Natural killer cell treated with Interleukin-12 subunit alpha and Interleukin-12 subunit beta and Interleukin-15 and Interleukin-18, amount 100 ng/mL, for 72 hours (primary cell): ENCODE measurements at places on chromosomes 13 and 19. TPM values are rescaled to one million over a fixed set of nuclear protein-coding genes. Genes with fewer than 3 reads are reported as not detected.

SOX1 gene
- not detected for total RNA-seq

LHB gene
- not detected for total RNA-seq

PRR36 gene
- not detected for total RNA-seq

SIAH3 gene
- total RNA-seq: not detected

NCAN gene
- not detected for total RNA-seq

LILRA5 gene
- not detected for total RNA-seq

GRCh38 chr13:45821811-45822210, 29.7 kb downstream of the SIAH3 start:
- no peaks in the 10 kb centered on the region for H3K36me3 ChIP-seq
- no peak overlapping the region for H3K4me3 ChIP-seq
- H3K27ac ChIP-seq: no peak overlapping the region

DNA sequence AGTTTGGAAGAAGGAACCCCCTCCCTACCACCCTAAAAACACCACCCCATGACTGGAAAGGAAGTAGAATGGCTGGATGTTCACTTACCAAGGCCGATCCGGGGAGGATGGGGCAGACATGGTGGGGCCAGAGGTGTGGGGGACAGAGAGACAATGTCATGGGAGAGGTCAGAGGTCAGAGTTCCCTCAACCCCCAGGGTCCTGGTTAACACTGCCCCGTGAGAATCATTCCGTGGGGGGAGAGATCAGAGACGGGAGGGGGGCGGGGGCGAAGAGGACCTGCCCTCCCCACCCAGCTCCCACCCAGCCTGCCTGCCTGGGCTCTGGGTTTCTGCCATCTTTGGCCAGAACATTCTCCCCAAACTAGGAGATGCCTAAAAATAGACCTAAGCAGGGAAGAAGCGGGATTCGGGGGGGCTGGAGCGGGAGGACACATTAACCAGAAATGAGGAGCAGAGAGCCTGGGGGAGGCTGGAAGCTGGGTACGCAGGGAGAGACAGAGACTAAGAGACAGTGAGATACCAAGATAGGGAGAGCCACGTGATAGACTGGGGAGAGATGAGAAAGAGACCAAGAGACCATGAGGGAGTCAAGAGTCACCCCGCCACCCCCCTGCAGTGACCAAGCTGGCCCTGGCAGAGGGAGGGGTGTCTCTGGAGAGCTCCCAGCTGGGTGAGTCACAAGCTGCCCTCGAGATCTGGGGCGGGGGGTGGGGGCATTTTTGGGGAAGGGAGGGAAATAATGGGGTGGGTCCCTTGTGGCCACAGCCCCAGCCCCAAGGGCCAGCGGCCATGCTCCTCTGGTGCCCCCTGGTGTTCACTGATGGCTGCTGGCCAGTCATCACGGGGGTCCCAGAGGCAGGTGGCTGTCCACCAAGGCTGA, 6.1 kb upstream of the KANK2 start:
- no peaks in the 10 kb centered on the region for H3K36me3 ChIP-seq
- H3K4me3 ChIP-seq: no peak overlapping the region
- peaks cover 5% of the 10 kb centered on the region for H3K27me3 ChIP-seq
- no peak overlapping the region for H3K27ac ChIP-seq
- no peaks in the 10 kb centered on the region for H3K4me1 ChIP-seq
